ENCODE measurements at places on chromosomes 3 and 15.

DNA sequence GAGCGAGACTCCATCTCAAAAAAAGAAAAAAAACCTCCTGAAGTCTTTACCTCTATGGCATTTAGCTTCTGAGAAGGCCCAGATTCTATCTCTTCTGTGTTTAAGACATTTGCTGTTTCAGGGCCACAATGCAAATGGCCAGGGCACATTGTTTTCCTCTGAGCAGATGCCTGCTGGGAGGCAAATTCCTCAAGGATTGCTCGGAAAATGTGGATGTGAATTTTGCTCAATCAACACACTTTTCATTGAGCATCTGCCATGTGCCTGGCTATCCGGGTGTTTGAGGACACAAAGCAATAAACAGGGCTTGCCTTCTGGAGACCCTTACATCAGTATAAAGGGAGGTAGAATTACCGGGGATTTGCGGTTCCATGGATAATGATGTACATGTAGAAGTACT is 20.0 kb downstream of the TRIM71 start:
- DNase-seq: no peak

DNA sequence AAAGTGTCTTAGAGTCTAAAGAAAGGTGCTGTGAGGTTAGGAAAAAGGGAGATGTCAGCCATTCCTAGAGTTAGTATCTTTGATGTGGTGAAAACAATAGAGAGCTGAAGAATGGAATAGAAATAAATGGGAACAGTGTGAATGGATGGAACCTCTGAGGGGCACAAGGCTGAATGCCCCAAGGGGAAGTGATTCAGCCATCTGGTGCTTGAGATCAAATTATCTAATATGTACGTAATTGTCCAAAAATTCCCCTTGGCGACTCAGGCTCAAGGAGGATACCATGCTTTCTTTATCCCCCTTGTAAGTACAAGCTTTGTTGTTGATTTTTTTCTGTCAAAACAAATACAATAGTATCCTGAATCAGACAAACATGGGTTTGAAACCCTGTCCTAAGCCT is 361.6 kb downstream of the LSAMP start:
- DNase-seq: no peak

- no peak for DNase-seq
Observed at GRCh38 chr15:68525815-68526214, 53.0 kb upstream of the CORO2B start.

- no peak for DNase-seq
Observed at GRCh38 chr3:249587-250262, 53.2 kb downstream of the CHL1 start.

- DNase-seq: no peak
Observed at GRCh38 chr15:25372298-25372697, 66.5 kb downstream of the UBE3A start.

- DNase-seq: no peak
Observed at GRCh38 chr3:48186631-48187300, 1.5 kb downstream of the CDC25A start.

GRCh38 chr15:52050416-52050815 is 31.4 kb downstream of the MAPK6 start:
- no peak for DNase-seq

- DNase-seq: no peak
Observed at GRCh38 chr3:82467051-82467450, 705.6 kb upstream of the GBE1 start.

- DNase-seq: no peak
Observed at GRCh38 chr3:170635385-170635735, 49.5 kb upstream of the SLC7A14 start.

DNA sequence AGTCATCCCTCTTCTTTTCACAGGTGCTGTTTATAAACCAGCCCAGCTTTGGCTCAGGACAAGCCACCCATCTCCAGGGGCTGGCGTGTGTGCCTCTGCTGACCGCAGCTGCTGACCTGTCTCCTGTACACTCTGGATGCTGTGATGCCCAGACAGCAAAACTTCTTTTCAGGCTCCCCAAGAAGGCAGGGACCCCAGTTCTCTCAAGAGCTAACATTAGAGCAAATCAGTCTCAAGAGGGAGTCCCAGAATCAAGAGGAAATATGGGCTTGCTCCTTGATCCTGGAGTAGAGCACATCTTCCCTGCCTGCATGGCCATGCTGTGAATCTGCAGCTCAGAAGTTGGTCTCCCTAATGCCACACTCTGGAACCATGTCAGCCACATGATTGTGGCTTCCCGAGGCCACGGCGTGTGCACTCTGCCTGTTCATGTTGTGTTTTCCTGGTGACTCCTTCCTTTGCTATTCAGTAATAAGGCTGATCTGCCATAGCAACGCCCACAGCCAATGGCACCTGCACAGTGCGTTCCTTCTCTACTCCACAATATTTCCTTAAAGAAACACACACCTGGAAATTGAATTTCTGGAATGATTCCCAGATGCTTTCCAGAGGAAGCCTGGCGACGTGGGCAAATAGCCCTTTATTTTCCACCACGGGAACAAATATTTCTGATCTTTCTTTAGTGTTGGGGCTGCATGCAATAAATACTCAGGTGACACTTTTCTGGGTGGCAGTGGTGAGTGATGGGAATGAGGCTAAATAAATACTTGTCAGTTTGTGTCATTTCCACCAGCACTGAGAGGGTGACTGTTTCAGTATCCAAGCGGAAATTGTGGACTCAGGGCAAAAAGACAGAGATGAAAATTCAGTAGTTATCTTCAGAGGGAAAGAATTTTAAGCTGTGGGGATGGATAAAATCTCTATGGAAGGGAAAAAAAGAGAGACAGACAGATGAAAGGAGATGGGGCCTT is 21.9 kb upstream of the THSD4 start:
- DNase-seq: no peak

GRCh38 chr15:27210176-27210575 is 239.2 kb downstream of the GABRG3 start:
- DNase-seq: no peak

GRCh38 chr3:176914764-176915163 is 282.5 kb downstream of the TBL1XR1 start:
- DNase-seq: no peak

DNA sequence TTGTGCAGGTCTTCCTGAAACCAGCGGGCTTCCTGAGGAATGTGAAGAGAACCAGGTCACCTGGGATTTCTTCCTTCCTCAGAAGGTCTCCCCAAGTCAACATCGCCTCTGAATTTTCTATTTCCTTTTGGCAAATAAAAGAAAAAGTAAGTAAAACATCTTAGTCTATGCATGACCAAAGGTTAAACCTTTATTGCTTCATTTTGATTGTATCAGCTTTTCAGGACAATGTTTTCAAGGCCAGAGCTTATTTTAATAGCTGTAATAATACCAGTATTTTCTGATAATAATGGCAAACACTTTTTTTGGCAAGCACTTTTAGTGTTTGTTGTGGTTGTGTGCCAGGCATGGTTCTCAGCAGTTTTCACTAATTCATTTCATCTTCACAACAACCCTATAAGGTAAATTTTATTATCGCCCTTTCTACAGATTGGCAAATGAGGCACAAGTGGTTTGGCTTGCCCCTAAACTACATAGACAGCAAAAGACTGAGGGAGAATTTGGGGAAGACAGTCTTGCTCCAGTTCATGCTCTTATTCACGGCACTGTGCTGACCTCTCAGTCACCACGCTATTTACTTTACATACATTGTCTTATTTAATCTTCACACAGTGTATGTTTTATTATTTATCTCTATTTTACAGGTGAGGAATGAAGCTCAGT is 110.4 kb downstream of the RPL22L1 start:
- no peak for DNase-seq

GRCh38 chr15:93399121-93399520 is 310.1 kb upstream of the RGMA start:
- DNase-seq: no peak

DNA sequence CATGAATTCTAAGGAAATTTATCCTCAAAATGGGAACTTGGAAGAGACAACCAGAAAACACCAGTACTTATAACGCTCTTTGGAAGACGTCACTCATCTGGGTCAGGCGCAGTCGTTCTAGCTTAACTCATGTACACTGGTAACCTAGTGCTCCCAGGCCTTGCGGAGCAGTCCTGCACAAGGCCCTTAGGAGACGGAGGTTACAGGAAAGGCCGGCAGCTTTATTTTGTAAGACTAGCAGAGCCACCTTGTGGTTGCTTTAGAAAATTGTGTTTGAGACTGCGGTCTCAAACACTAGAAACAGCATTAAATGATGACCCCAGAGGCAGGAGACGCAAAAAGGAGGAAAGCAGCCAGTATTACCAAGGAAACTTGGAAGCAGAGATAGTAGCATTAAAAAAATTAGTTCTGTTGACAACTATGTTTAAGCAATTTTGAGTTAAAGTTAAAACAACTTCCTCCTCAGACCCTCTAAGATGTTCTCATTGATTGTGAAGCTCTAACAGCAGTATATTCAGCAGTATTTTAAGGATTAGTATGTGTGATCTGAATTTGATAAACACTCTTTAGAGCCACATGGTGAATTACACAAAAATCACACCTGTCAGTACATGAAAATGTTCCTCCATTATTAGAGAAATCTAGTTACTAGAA is 141.9 kb upstream of the C2CD4B start:
- no peak for DNase-seq

DNA sequence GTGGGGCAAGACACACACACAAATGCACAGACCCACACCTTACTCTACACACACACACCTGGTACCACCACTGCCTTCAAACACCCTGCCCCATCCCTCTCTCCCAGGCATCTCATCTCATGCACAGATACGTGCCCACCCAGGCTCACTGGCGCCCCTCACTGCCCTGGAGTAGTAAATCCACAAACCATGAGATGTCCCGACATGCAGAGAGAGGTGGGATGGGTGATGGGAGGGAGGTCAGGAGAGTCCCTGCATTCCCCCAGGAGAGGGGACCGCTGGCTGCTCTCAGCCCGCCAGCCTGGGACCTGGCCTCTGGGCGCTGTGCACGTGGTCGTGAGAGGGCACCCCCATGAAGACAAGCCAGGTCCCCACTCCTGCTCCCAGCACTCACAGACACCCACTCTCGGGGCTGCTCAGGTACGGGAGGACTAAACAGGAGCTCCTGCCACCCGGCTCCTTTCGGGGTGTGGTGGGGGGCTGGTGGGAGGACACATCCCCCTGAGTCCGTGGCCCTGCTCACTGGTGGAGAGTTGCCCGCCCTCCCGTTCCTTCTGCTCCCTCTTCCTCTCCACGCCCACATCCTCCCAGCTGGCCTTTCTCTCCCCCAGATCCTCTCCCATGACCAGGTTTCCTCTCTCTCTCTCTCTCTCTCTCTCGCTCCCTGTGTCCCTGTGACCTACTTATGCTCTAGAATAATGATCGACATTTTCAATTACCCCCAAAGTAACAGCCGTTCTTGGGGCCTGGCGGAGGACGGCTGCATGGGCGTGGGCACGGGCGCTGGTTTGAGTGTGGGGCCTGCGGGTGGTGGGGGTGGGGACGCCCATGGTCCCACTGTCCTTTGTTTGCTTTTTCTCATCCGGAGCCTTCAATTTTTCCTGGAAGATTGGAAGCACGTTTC is 18.9 kb upstream of the CSPG4 start:
- no peak for DNase-seq

GRCh38 chr3:127888564-127889107 is 26.4 kb upstream of the KBTBD12 start:
- DNase-seq: no peak

DNA sequence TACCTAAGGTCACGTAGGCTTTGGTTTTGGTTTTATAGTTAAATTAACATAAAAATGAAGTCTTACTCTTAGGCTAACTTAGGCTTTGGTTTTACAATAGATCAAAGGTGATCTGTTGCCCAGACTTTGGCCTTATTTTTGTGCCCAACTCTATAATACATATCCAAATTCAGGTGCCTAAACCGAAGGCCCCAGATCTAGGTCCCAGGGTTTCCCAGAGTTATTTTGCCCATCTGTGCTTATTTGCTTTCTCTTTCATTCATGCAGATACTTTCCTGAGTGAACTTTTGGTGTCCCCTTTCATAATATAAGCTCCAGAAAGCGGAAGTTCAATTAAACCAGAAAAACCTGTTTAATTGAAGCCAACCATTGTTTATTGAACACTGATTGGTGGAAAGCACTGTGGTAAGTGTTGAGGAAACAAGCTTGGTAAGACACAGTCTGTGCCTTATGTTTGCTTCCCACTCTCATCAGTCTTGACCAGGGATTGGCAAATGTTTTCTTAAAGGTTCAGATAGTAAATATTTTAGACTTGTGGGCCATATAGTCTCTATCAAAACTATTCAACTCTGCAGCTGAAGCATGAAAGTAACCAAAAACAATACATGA is 209.7 kb downstream of the WDR72 start:
- no peak for DNase-seq

- DNase-seq: no peak
Observed at GRCh38 chr3:34807611-34808010, 831.7 kb upstream of the ARPP21 start.

DNA sequence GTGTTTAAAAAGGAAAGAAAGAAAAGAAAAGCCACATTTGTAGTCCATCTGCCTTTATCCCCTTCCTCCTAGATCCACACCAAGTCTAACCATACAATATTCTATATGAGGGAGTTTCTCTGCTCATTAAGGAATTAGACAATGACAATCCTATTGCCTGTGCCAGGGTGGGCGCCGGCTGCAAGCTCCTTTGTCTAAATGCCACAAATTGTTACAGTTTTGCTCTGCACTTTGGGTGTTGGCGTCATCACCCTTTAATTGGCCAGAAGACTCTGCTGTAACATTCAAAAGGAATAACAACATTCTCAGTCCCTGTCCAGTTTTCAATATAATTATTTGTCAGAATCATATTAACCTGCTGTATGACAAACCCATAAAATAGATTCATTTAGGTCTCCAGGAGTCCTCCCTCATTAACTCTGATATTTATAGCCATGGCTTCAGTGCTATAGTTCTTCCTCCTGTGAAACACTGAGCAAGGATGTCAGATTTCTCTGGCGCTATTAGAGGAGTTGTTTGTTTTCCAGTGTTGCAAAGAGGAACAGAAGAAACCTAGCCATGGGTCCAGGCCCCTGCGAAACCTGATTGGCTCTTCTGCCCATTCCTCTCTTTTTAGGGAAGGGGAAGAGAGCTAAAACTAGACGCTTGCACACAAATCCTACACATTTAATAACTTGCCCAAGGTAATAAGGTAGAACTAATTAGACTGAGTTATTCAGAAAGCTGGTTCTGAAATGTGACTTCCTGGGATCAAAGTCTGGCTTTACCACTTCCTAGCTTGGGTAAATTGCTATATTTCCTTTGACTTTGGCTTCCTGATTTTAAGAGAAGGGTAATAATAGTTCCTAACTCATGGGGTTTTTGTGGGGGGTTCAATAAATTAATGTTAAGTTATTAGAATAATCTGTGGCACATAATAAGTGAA is 112.4 kb downstream of the CD47 start:
- no peak for DNase-seq

GRCh38 chr3:95751509-95751908 is 1062.9 kb upstream of the EPHA6 start:
- DNase-seq: no peak

GRCh38 chr15:55007561-55007960 is 189.2 kb downstream of the RSL24D1 start:
- DNase-seq: no peak

GRCh38 chr3:40810813-40811212 is 286.1 kb downstream of the ZNF621 start:
- no peak for DNase-seq
